ENCODE measurements at places on chromosomes 4 and X. TPM values are rescaled to one million over a fixed set of nuclear protein-coding genes. Genes with fewer than 3 reads are reported as not detected.

- DNase-seq, result peak; percentile 0
Observed at GRCh38 chrX:33434256-33435092, 223.1 kb upstream of the DMD start.

DNA sequence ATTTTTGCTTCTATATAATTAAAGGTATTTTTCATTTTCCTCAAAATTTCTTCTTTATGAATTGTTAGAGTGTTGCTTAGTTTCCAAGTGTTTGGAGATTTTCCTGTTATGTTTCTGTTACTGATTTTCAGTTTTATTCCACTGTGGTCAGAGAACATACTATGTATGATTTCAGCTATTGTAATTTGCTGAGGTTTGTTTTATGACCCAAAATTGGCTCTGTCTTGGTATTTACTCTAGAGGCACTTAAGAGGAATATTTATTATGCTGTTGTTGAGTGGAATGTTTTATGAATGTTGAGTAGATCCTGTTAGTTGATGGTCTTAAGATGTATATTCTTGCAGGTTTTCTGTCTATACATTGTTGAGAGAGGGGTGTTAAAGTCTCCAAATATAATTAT lies 263.5 kb downstream of the PABPC4L start:
- no peak for DNase-seq

DNA sequence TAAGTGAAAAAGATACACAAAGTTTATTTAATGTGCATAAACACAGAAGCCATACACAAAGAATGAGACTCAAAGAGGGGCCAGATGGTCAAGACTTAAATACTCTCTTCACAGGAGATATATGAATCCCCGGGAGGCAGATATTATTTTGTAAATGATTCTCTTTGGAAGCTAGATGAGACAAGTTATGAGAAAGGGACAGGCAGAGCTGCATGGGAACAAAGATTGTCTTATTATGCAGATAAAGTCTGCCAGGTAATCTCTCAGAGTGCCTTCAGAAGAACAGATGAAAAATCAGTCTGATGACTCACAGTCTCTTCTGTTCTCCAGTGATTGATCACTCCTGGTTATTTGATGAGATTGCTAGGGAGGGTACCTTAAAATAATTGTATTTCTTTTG lies 89.0 kb downstream of the NAF1 start:
- DNase-seq, result no peak

DNA sequence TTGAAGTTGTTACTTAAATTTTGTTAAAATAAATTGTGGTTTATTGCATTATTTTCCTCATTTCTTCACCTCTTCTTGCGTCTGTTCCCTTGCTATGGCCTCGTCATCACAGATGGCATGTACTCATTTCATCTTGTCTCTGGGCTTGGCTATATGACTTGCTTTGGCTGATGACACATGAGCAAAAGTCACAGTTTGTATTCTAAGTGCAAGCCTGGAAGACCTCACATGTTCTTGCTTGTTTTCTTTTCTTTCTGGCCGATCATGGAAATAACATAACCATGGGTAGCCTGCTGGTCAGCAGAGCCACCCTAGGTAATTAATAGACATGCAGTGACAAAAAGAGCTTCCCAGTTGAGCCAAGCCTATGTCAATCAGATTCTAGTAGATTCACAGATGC lies 527.9 kb downstream of the SPRY1 start:
- DNase-seq, result no peak

DNA sequence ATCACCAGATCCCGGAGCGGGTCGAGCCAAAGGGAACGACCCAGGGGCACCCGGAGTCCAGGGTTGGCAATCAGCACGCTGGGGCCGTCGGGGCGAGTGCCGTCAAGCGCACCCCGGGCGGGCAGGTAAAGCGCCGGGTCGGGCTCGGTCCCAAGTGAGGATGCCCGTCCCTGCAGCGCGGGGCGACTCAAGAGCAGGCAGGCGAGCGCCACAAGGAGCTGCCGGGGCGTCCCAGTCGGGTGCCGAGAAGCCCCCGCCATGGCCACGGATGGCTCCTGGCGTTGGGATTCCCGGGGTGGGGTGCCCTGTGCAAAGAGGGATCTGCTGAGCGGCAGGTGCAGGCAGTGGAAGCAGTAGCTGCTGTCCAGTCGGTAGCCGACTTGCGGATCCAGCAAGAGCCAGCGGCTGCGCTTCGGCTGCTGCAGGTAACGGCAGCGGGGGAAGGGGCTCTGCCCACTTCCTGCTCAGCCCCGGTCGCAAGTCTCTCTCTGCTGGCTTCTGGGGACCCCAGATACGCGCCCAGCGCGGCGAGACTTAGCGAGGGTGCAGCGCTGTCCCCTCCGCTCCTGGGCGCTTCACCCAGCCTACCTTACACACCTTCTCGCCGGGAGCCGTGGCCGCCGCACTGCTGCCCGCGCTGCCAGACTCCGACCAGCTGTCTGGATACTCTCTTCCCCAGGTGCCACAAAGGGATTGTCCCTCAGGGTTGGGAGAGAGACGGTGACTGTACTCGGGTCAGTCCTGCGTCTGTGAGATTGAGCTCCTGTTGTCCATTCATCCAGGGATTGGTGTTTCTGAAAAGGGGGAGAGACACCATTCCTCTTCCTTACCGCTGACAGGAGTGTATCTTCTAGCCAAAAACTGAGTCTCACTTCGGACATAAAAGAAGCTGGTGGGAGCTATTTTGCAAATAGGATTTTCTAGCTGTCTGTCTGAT lies at the start of gene FREM3:
Gene FREM3, minus strand, starts transcription at position 260 of the 937 bp plus-strand sequence. Its CDS starts 0 bp downstream, at position 260.
- no peak for DNase-seq

- peak; percentile 43 for DNase-seq
Observed at GRCh38 chr4:3375688-3376087, 66.1 kb upstream of the HGFAC start.

DNA sequence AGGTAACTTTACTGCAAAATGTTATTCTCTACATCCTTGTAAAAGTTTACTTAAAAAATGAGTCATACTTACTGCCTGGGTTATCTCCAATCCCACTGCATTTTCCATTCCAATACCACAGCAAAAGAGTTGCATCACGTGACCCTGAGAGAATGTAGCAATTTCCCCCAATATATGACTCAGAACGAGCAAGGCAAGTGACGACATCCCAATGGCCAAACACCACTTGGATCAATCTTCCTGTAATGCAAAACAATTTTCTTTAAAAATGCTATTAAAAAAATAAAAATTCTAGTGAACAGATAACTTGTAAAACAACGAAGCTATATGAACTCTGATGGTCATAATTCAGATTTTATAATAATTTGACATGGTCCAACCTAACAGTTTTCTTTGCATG lies 224.3 kb downstream of the DCLK2 start:
- DNase-seq, result peak; percentile 93

DNA sequence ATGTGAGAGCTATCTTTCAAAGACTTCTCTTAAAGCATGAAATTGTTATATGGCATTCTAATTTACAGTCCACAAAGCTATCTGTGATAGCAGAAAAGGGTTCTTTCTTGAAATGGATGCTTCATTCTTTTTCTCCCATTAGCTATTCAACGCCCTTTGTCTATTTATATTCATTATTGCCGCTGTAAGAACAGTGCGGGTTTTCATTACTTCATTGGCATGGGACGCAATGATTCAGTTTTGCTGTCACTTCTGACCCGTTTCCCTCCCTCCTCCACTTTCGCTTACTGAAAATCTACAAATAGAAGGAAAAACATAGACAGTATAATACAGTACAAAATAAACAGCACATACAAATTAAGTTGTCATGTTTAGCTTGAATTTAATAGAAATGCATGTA lies 394.6 kb downstream of the PCDH7 start:
- DNase-seq, result no peak

DNA sequence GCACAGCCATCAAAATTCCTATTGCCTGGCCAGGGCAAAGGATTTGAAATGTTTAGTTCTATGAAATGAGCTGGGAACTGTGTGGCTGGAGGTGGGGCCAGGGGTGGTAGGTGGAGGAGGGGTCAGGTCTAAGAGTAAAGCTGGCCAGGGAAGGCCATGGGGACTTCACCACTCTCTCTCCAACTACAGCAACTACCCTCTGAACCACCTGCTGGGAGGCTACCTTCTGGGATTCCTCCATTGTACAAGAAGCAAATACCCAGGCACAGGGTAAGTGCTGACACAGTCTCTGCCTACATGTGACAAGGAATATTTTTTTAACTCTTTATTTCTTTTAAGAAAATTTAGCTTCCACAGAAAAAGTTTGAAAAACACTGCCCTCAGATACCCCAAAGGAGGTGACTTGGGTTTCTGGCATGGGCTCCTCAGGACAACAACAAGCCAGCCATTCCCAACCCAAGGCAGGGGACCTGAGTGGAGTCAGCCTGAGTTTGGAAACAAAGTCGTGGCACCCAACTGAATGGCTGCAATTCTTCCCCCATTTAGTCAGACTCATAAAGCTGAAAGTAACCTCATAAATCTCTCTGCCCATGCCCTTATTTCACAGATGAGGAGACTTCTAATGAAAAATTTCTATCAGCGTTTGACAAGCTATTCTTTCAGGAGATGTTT lies 593.8 kb upstream of the DIPK2B start:
- no peak for DNase-seq

DNA sequence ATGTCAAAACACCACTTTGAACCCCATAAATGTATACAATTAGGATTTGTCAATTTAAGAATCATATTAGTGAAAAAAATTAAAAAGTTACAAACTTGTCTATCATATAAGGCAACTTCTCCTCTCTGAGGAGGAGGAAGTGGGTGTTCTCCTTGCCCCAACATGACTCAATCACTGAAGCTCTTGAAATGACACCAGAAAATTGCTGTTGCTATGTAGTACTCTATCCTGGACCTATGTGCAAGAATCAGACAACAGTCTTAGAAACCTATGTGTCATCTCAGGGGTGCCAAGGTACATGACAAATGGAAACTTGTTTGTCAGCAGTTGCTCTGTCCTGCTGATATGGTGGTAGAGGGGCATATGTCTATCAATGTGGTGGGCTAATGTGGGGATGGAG lies 47.7 kb downstream of the HMGB3 start:
- DNase-seq, result no peak

DNA sequence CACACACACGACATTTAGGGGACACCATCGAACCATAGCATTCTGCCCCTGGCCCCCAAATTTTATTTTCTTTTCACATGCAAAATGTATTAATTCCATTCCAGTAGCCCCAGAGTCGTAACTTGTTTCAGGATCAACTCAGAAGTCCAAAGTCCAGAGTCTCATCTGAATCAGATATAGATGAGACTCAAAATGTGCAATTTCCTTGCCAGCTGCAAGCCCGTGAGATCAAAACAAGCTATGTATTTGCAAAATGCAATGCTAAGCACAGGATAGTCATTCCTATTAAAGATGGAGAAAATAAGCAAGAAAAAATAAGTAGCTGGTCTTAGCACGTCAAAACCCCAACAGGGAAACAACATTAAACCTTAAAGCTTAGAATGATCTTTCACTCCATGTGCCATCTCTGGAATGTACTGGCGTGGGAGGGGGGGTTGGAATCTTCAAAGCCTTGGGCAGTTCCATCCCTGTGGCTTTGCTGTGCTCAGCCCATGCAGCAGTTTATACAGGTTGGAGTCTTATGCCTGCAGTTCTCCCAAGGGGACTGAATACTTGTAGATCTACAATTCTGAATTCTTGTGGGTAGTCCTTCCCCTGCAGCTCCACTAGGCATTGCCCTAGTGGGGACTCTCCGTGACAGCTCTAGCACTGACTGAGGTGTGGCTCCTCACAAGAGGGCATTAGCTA lies 47.7 kb upstream of the SYTL5 start:
- no peak for DNase-seq

DNA sequence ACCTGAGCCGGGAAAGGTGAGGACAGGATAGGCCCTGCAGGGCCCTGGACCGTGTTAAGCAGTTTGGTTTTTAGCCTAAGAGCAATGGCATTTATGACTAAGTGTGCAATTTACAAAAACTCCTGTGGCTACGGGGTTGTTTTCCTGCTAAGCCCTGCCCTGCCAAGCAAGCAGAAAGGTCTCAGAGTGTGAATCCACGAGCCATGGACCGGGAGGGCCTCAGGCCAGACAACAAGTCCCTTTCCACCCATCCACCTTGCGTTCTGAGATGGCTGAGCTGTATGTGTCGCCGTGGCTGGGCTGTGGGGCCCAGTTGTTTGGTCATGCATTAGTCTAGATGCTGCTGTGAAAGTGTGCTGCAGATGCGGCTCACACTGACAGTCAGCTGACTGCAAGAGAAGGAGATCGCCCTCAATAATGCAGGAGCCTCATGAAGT lies 33.9 kb upstream of the AFAP1 start:
- no peak for DNase-seq

DNA sequence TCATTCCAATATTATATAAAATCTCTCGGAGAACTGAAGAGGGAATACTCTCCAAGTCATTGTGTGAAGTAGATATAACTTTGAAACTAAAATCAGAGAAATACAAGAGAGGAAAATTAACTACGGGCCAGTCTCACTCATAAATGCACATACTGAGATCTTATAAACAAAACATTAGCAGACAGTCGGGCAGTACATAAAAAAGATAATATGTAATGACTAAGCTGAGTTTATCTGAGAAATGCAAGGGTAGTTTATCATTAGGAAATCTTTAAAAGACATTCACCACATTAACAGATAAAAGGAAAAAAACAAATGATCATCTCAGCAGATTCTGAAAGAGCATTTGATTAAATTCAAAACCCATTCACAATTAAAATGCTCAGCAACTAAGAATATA lies 116.7 kb downstream of the NYX start:
- no peak for DNase-seq

DNA sequence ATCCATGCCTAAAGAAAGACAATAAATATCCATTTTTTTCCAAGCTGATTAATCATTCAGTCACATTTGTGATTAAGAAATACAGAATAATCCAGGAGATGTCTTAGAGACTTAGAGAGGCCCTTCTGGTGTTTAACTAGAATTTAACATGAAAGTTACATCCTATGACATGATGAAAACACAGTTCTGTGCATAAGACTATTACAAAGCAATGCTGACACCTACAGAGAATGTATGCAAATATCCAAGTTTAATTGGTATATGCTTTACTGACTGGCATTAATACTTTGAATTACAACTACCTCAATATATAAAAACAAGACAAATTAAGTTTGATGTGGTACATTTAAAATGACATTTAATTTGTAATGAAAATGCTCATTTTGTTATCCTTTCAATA lies 17.8 kb upstream of the TLL1 start:
- no peak for DNase-seq

KLB gene
- polyA plus RNA-seq, result not detected

TMEM271 gene
- polyA plus RNA-seq, result not detected

CRMP1 gene
- polyA plus RNA-seq, result 6.2 TPM

CXCL3 gene
- 0.43 TPM for polyA plus RNA-seq

CTAG1B gene
- polyA plus RNA-seq, result not detected

FAT1 gene
- polyA plus RNA-seq, result 415 TPM

PSAPL1 gene
- not detected for polyA plus RNA-seq

RRH gene
- polyA plus RNA-seq, result 0.07 TPM

PLP1 gene
- 0.47 TPM for polyA plus RNA-seq

Measured in AG04450 (cell line).